ENCODE measurements at places on chromosomes 1 and 21. TPM values are rescaled to one million over a fixed set of nuclear protein-coding genes. Genes with fewer than 3 reads are reported as not detected.

Gene NCAM2
- not detected for total RNA-seq

Gene SLC16A4
- 33.4 TPM for total RNA-seq

Gene AMY2A
- not detected for total RNA-seq

Gene TRAF3IP3
- total RNA-seq, result not detected

Gene PCBP3
- 2.1 TPM for total RNA-seq

Gene CELF3
- not detected for total RNA-seq

Gene SYT11
- 1.3 TPM for total RNA-seq

Gene C1QB
- not detected for total RNA-seq

Gene GGPS1
- total RNA-seq, result 20.0 TPM

Gene ELF3
- 206 TPM for total RNA-seq

Gene CYP4A11
- not detected for total RNA-seq

Gene VHLL
- total RNA-seq, result not detected

Gene SYPL2
- 0.13 TPM for total RNA-seq

Gene LAMC2
- total RNA-seq, result 22.7 TPM

Gene BCAR3
- 75.3 TPM for total RNA-seq

Gene OR2L2
- total RNA-seq, result not detected

Gene WDR64
- not detected for total RNA-seq

Gene REN
- not detected for total RNA-seq

Gene ATP8B2
- total RNA-seq, result 44.1 TPM

Gene HS2ST1
- 11.4 TPM for total RNA-seq

Gene CD53
- total RNA-seq, result not detected

Gene OR2T2
- not detected for total RNA-seq

Gene CDK11A
- total RNA-seq, result 24.1 TPM

Gene GPR37L1
- total RNA-seq, result 0.14 TPM

Gene HPDL
- total RNA-seq, result 3.0 TPM
